Kidney tubule cell (primary cell): ENCODE measurements at places on chromosomes 1 and 21.
A peak's percentile ranks its signal among the peaks of the same experiment; 100 is the strongest.

DNA sequence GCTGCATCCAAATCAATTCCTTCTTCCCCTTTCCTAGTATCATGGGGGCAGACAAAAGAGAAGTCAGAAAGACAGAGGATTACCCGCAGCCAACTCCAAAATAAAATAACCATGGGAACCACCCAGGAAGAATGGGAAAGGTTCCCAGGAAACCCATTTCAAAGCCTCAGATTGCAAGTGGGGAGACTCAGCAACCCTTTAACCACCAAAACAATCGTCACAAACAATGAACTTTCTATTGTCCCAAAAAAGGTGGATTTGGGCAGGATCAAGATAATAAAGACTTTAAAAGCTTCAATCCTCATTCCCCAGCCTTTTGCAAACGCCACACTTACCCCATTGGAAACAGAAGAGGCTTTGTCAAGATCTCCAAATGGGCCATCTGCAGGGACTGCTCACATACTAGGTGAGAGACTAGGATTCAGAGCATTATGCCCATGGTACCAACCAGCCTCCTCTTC lies 5.1 kb downstream of the TIAM1 start:
- DNase-seq: no peak

- DNase-seq: peak; percentile 62
These were observed 514.0 kb upstream of the ADAMTS5 start for GRCh38 chr21:27480841-27481261.

- no peak for DNase-seq
These were observed 48.3 kb downstream of the TARBP1 start for GRCh38 chr1:234430691-234431090.

- no peak for DNase-seq
These were observed 1495.3 kb downstream of the MRPL39 start for GRCh38 chr21:24112020-24112419.

DNA sequence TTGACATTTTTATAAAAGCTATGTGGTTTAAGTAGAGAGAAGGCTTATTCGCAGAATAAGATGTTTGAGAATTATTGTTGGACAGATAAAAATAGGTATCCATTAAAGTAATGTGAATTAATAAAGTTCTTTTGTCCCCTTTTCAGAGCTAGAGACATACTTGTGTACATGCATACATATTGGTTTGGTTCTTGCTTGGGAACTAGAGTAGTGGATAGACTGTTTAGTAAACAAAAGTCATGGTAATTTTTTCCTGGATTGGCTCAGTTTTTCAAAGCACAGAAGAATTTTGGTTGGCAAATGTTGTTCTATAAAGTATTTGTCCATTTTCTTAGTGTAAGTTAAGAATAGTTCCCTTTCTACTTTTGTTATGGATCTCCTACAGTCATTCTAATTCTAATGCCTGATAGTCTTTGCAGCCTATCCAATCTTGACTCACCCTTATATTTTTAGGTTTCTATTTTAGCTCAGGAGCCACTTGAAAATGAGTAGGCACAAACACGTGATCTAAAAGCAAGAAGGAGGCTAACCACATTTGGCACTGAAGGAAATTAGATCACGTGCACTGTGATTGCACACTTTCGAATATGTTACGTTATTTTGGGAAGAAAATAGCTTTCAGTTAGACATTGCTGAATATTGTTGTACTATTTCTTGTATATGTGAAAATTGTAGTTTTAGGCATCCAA lies 47.0 kb downstream of the RABGAP1L start:
- DNase-seq: no peak

DNA sequence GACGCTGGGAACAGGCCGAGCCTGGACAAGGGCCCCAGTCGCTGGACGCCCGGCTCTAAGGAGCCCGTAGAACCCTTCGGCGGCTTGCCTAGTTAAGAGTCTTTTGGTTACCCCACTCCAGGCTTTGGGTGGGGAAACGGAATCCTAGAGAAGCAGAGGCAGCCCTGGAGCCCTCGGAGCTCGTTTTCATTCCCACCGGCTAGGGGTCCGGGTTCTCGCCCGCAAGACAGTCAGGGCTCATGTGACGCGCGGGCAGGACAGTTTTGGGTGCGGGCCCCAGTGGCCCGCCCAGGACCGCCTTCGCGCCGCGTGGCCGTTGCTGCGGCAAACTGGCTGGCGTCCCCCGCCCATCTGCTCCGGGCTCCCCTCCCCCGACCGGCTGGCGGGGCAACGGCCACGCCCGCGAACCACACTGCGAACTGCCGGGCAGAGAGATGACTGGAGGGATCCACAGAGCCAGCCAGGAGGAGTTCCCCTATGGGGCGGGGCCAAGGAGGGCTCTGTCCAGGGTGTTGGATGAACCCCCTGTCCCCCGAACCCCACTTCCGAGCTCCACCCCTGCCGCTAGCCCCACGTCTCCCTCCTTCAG lies 829 bp upstream of the HES2 start:
- DNase-seq: no peak

DNA sequence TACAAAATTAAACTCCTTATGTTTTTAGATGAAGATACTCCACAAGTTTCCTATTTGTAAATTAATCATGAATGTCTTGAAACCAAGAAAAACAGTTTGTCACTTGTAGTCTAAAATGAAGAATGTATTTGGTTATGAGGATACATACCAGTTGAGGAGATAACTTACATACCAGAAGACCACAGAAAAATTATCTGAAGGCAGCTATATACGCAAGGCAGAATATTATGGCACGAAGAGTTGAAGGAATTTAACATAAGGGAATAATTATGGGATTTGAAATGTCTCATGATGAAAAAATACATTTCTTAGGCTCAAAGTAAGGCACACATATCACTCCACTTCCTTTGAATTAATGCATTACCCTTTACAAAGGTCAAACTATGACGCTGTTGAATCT lies 73.3 kb downstream of the IFI44 start:
- DNase-seq: no peak

GRCh38 chr1:165628147-165628822 lies 2.7 kb upstream of the MGST3 start:
- no peak for DNase-seq

DNA sequence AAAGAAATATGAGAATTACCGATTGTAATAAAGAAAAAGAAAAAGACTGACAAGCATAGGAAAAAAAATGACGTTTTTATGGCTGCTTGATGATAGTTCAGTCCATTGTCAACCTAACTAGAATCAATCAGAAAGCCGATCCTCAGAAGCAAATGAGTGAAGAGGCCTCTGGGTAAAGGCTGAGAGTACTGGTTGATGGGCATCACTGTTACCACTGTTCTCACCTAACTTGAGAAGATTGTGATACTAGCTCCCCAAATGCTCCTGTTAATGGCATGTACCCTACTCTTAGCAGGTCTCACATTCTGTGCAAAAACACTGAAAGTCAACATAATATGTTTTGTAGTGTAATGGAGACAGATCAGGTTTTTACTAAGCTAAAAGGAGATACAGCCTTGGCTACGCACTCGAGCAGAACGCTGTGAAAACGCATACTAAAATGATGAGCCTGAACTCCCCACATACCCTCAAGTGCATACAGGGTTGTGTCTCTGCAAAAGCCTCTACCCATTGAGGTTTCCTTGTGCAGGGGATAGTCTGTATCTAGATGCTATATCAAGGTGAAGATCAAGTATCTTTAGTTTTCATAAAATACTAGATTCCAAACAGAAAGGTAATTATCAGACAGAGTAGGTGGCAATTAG lies 554.6 kb downstream of the SMYD3 start:
- no peak for DNase-seq

- DNase-seq: peak; percentile 98
These were observed 61.0 kb downstream of the TOR3A start for GRCh38 chr1:179142889-179143299.

- peak; percentile 55 for DNase-seq
These were observed 16.8 kb upstream of the STMN1 start for GRCh38 chr1:25922971-25923552.

- peak; percentile 20 for DNase-seq
These were observed 59.2 kb downstream of the WARS2 start for GRCh38 chr1:119081267-119081666.

- peak; percentile 74 for DNase-seq
These were observed 98.5 kb downstream of the ASH1L start for GRCh38 chr1:155463865-155464650.

GRCh38 chr1:168498159-168498631 lies 45.6 kb downstream of the XCL2 start:
- DNase-seq: no peak

GRCh38 chr1:149881876-149882275 lies 17.5 kb upstream of the BOLA1 start:
- no peak for DNase-seq

DNA sequence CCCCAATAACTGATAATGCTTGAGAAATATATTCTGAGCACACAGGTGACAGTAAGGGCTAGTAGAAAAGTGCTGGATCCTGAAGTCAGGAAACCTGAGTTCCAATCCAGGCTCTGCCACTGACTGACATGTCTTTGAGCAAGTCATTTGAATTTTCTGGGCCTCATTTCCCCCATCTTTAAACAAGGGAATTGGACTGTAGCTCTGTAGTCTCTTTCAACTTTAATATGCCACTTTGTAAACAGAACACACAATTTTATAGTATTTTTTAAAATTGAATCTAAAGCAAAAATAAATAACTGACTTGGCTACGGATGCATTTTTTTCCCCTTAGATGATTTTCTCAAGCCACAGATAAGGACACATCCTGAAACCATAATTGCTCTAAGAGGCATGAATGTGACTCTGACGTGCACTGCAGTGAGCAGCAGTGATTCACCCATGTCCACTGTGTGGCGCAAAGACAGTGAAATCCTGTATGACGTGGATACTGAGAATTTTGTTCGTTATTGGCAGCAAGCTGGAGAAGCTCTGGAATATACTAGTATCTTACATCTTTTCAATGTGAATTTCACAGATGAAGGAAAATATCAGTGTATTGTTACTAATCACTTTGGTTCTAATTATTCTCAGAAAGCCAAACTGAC lies 37.0 kb downstream of the LRIG2 start:
- DNase-seq: peak; percentile 7

DNA sequence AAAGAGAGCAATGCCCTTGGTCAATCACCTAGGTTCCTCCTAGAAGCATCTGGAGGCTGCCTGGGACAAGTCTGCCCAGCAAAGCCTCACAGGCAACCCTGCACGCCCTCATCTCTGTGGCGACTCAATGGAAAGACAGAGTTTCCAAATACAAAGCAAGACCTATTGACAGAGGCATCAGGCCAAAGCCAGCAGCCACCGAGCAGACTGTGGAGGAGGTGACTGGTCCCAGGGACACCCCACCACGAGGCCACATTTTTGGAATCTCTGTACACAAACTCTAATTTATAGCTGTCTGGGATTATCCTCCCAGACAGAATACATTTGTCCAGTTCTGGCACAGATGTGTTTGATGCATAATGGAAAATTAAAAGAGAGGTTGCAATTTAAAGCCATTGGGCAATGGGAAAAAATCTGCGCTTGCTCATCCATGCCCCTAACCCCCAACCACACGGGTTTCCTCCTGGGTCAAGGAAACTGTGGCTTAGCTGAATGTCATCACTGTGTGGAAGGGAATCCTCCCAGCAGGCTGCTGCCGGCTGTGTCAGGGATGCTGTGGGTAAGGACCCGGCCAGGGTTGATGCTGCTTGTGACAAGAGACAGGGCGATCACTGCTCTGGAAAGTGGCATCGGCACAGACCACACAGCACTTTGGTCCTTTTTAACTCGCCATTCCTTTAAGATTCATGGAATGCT lies 14.3 kb downstream of the TSPAN2 start:
- no peak for DNase-seq

GRCh38 chr1:6511056-6511455 lies 19.6 kb upstream of the PLEKHG5 start:
- no peak for DNase-seq

DNA sequence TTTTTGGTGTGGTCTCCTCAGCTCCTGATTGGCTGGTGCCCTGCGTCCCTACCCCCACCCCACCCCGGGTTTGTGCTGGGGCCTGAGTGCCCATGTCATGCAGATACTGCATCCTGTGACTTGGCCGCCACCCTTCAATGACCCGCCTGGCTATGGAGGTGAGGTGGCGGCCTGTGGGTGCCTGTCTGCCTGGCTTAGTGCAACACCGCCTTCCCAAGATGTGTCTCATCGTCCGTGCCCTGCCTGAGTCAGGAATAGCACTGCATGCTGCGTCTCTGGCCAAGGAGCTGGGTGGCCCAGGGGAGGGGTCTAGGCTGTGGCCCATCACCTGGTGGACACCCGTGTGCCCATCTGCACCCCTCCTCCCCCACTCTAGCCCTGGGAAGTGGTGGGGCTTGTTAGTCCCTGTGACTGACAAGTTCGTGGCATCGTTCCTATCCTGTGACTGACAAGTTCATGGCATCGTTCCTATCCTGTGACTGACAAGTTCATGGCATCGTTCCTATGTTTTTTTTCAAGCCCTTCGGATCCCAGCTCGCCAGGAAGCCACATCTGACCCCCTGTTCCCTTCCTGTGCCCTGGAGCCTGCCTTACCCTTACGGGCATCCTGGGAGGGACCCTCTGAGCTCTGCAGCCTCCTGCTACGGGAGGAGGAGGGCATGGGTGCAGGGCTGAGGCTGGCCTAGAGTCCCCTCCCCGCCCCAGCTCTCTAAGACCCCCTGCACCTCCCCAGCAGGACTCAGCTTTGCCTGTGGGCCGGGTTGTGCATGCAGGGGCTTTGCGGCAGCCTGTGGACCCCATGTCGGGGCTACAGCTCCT lies 7.5 kb downstream of the SLX9 start:
- peak; percentile 50 for DNase-seq

DNA sequence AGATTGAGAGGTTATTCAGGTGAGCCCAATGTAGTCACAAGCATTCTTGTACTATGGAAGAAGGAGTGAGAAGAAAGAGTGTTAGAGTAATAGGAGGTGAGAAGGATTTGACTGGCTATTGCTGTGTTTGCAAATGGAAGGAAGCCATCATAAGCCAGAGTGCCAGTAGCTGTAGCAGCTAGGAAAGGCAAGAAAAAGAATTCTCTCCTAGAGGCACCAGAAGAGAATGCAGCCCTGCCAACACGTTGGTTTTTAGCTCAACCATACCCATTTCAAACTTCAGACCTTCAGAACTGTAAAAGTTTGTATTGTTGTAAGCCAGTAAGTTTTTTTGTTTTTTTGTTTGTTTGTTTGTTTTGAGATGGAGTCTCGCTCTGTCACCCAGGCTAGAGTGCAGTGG lies 8.9 kb upstream of the IL12RB2 start:
- DNase-seq: no peak

- DNase-seq: no peak
These were observed 34.8 kb upstream of the SLC19A1 start for GRCh38 chr21:45576838-45577737.

GRCh38 chr1:56396581-56396980 lies 182.8 kb downstream of the PLPP3 start:
- DNase-seq: no peak

DNA sequence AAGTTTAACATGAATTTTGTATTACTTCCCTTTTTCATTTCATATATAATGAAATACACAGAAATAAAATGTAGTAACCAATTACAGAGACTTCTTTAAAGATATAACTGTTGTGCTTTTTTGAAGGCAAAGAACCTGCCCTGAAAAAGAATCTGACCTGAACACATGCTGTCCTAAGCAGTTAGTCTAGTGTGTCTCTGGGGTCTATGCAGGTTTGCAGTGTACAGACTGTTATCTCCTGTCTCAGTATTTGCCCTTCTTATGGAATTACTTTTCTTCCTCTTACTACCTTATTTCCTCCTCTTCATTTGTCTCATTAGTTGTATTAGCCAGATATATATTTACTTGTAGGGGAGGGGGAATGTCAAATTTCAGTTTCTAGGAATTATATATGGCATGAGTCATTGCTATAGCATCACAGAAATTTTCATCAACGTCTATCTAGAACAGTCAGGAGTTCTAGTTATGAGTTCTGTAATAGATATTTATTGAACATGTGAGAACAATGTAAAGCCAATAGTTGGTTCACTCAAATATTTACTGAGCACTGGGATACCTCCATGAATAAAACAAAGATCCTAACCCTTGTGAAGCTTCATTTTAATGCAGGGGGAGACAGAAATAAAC lies 28.4 kb upstream of the PLEKHO1 start:
- DNase-seq: no peak

GRCh38 chr1:941015-941587 lies 17.4 kb downstream of the SAMD11 start:
- no peak for DNase-seq
